Kidney tubule cell (primary cell): ENCODE measurements at places on chromosomes 6 and 20.

- DNase-seq, result no peak
Measured at GRCh38 chr6:29828471-29828797, 809 bp downstream of the HLA-G start.

DNA sequence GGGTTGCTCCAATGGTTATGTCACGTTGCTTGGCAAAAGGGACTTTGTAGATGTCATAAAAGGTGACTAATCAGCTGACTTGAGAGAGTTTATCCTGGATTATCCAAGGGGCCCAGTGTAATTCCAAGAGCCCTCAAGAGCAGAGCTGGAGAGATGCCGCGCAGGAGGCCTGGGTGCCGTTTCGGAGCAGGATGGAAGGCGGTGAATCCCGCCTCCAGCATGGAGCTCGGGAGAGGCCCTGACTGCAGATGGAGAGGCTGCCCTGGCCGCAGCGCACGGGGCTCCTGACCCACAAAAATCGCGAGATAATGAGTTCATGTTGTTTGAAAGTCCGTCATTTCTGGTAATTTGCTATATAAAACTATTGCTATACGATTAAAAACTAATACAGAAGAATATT is 219.8 kb downstream of the ZDHHC14 start:
- DNase-seq, result no peak

- peak; percentile 88 for DNase-seq
Measured at GRCh38 chr6:32369660-32370059, 2.0 kb downstream of the TSBP1 start.

GRCh38 chr6:20191992-20192391 is 20.3 kb downstream of the MBOAT1 start:
- DNase-seq, result no peak

DNA sequence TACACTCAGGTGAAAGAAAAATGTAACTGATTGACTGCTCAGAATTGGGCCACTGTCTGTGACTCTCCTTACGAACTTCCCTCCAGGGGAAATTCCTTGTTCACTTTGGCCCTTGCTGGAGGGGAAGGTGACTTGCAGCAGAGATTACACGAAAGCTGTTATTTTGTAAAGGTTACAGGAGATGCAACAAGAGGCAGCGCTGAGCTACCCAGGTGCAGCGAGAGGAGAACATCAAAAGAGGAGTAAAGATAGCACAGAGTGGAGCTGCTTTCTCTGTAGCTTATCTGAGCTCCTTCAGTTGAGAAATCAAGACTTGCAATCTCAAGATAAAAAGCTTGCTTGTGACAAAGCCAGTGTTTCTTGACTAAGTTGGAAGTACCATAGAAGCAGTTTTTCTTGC is 144.6 kb downstream of the ARHGAP18 start:
- DNase-seq, result no peak

DNA sequence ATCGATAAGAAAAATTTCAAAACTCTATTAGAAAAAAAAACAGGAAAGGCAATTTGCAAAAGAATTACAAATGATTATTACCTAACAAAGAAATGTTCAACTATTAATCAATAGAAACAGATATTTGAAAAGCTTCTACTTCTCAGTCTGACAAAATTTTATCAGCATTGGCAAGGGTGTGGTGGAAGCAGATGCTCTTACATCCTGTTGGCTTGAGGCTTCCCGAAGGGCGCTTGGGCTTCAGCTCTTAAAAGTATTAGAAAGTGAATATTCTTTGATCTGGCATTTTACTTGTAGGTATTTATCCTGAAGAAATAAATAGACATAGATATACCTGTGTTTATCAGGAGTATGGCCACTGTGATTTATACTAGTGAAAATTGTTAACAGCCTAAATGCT is 38.7 kb downstream of the SLC35D3 start:
- DNase-seq, result no peak

- no peak for DNase-seq
Measured at GRCh38 chr20:3047486-3048419, 1.9 kb downstream of the MRPS26 start.

DNA sequence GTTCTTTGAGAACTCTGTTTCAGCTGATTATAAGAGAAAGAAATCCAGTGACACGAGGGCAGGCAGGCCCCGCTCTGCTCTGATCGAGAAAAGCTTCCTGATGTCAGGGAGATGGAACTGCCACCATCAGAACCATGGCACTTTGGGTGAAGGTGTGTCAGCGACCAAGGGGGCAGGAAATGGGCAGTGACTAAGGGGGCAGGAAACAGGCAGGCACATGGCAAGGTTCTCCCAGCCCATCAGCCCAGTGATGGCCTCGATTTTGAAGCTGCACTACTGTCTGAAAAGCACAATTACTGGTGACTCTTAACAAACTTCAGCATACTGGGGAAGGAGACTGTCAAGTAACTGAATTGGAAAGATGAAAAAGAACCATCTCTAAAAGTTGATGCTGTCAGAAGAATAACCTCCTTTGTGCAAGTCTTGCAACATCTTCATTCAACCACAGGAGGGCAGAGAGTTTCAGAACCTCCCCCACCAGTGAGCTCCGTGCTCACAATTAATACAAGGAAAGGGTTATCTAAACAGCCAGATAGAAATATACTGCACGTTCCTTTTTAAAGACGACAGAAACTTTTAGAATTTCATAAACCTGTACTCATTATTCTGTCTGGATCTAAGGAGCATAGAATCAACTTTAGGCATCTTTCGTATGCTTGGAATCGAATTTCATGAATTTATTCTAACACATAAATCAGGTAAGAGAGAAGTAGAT is 39.1 kb downstream of the TMX4 start:
- DNase-seq, result peak; percentile 55

DNA sequence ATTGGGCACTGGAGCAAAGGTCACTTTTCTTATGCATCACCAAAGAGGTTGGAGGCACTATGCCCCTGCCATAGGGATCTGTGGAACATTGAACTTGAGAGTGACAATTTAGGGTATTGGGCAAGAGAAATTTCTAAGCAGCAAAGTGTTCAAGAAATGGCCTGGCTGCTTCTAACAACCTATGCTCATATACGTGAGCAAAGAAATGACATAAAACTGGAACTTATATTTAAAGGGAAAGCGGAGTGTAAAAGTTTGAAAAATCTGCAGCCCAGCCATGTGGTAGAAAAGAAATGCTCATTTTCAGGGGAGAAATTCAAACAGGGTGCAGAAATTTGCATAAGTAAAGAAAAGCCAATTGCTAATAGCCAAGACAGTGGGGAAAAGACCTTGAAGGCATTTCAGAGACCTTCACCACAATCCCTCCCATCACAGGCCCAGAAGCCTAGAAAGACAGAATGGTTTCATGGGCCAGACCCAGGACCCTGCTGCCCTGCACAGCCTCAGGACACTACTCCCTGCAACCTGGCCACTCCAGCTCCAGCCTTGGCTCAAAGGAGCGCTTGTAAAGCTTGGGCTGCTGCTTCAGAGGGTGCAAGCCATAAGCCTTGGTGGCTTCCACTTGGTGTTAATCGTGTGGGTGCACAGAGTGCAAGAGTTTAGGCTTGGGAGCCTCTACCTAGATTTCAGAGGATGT is 24.4 kb downstream of the NCR2 start:
- DNase-seq, result no peak

GRCh38 chr6:137754866-137755265 is 112.2 kb upstream of the TNFAIP3 start:
- no peak for DNase-seq

DNA sequence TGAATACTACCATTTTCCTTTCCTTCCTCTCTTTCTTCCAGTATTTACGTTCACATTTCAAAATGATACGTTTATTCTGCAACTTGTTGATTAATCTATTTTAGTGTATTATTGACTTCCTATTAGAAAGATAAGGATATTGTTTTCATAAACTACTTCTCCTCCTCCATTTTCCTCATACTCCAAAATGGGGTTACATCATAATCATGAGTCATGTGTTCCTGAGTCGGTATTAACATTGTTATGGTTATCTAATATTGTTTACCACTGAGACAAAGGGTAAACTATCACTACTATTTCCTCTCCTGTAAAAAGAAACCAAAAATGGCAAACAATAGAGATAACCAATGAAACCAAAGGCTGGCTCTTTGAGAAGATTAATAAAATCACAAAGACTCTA is 126.5 kb upstream of the CDYL start:
- DNase-seq, result no peak

GRCh38 chr6:38346291-38347079 is 293.2 kb downstream of the BTBD9 start:
- peak; percentile 93 for DNase-seq
